ENCODE measurements at places on chromosomes 5 and 9. TPM values are rescaled to one million over a fixed set of nuclear protein-coding genes. Genes with fewer than 3 reads are reported as not detected.

DNA sequence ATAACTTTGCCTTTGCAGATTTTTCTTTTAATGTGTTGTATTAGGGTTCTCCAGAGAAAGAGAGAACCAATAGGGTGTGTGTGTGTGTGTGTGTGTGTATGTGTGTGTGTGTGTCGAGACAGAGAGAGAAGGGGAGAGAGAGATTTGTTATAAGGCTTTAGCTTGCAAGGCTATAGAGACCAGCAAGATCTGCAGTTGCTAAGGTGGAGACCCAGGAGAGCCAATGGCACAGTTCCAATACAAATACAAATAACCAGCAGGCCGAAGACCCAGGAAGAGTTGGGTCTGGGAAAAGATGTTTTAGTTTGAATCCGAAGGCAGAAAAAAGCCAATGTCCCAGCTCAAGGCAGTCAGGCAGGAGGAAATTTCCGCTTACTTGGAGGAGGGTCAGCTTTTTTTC is 23.0 kb downstream of the TMOD1 start:
- DNase-seq: no peak

DNA sequence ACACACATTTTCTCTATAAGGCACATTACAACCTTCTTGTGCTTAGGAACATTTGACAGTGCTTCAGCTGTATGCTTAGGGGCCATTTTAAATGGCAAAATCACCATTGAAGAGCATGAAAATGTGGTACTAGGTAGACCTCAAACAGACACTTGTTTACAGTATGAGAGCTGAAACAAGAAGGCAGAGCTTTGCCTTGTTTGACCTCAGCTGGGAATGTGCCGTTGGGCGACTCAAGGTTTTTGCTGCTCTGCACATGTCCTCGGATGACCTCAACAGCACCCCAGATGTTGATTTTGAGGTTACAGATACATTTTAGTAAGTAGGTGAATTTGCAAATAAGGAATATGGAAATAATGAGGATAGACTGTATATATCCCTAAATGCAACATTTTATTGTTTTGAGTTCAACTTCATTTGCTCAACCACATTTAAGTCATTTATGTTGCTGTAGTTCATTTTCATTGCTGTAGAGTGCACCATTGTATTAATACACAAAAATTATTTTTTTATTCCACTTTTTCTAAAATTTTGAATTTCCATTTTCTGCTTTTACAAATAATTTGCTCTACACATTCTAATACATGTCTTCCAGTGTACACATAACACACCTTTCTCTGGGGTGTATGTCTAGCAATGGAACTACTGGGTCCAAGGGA is 206.8 kb downstream of the NR3C1 start:
- DNase-seq: no peak

DNA sequence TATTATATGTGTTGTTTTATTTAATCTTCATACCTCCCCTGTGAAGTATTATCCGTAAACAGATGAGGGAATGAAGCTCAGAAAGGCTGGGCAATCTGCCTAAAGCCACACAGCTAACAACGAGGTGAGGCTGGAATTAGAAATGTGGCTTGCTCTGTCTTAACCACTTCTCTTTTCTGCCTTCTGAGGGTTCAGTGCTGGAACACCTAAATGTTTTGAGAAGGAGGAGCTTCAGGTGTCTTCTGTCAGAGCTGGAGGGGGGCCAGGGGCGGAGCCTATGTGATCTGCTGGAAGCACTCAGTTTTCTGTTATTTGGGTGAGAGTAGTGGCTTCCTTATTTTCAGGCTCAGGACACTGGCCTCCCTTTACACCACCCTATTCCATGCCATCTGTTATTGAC is 35.0 kb upstream of the ARAP3 start:
- DNase-seq: no peak

- no peak for DNase-seq
Observed at GRCh38 chr5:3122216-3122615, 370.7 kb upstream of the IRX2 start.

DNA sequence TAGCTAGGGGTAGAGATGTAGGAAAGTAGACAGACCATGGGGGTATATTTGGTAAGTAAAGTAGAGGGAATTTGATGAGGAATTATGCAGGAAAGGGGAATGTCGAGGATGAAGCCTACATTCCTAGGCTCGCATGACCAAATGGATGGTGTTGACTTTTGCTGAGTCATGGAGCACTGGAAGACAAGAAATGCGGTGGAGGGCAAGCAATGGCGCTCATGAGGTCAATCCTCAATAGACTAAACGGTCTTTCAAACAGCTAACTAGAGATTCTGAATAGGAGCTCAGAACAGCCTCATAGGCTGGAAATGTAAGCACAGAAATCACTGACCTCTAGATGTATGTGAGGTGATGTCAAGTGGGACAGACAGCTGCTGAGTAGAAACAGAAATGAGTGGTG is 50.7 kb upstream of the FST start:
- no peak for DNase-seq

DNA sequence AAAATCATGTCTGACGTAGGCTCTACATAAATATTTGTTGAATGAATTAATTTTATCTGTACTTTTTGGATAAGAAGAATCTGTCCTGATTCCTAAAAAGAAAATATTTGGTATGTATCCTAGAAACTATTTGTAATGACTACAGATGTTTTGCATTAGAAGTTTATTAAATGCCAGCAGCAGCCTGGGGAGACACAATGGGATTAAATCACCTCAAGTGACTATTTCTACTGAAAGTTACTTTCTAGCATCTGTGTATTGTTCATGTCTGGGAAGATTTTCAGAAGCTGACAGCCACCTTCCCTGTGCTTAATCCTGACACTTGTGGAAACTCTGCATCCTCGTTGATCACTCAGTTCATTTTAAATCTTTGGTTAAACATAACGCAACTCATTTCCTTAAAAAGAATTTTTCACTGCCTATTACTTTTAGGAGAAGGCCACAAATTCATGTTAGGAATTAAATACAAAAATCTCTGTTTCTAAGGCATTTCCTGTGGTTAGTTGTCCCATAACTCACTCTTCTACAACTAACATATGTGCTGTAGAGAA is 209.3 kb upstream of the PPP1R2B start:
- no peak for DNase-seq

The SLCO4C1 gene
- 0.11 TPM for total RNA-seq

The MARCOL gene
- not detected for total RNA-seq

The TAS2R1 gene
- not detected for total RNA-seq

DNA sequence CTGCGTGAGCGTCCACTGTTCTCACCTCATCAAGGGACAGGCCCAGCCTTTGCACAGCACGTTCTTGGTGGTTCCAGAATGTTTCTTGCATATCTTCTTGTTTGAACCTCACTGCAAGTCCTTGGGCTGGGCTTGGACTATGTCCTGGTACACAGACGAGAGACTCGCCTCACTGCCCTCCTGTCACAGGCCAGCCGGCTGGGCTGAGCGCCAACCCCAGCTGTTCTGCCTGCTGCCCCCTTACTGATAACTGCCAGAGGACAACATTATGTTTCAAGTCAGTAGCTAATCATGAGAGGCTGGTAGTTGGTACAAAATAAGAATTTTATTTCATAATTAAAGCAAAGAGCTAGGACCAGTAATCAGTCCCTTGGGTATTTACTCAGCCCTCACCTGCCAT is 52.8 kb upstream of the LRRTM2 start:
- no peak for DNase-seq

The MBLAC2 gene
- 3.9 TPM for total RNA-seq

The PGM5 gene
- not detected for total RNA-seq

DNA sequence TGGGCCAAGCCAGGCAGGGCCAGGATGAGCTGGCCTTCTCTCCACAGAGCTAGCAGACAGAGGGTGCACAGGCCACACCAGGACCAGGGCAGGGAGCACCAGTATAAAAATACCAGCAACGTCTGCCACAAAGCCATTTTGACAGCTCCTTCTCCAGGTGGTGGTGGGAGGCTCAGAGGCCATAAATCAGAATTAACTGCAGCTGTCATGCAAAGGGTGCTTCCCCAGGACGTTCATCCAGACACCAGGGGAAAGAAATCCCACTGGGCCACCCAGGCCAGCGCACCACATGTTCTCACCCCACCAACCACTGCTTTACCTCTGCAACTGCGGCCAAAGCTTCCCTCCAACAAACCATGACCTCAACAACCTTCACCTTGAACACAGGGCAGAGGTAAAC is 403.7 kb upstream of the TRPC7 start:
- DNase-seq: no peak

The IL7R gene
- total RNA-seq: 638 TPM

DNA sequence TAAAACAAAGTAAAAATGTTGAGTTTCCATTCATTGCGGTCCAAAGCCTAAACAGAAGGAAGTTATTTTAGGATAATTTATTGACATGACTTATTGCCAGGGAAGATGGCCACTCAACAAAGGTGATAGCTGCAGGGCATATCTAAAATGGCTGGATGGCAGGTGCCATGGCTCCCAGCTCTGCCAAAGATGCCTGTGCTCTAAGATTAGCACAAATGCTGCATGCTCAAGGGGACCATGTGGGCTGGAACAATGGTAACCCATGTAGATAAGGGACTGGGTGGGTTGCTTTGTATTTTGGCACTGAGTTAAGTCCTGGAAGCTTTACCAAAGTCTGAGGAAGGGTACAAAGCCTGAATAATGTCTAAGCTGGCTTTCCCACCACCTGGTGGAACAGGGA is 95.5 kb upstream of the IFNK start:
- no peak for DNase-seq

- no peak for DNase-seq
Observed at GRCh38 chr9:76699971-76700370, 64.3 kb upstream of the PCA3 start.

The TERT gene
- total RNA-seq: 0.84 TPM

All from CD4-positive, alpha-beta T cell (primary cell).